ENCODE measurements at places on chromosomes 16 and 17. TPM values are rescaled to one million over a fixed set of nuclear protein-coding genes. Genes with fewer than 3 reads are reported as not detected.

- DNase-seq, result no peak
Observed at GRCh38 chr17:78134899-78135385, 4.4 kb downstream of the TMC8 start.

DNA sequence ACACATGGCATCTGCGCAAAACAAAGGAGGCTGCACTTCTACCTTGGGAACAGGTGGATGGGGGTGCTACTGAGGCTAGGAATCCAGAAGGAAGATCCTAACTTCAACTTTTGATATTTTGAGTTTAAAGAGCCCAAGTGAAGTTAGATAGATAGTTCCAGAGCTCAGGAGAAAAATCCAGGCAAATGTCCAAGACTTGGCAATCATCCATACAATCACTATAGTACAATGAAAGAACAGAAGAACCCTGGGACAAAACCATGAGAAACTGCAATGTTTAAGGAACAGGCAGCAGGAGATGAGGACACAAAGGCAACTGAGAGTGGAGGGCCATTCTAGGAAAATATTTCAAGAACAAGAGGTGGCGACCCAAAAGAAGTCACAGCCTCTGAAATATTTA is 12.4 kb downstream of the CDYL2 start:
- DNase-seq, result no peak

Gene CACNG1
- total RNA-seq, result 0.23 TPM

Gene OR3A3
- total RNA-seq, result not detected

DNA sequence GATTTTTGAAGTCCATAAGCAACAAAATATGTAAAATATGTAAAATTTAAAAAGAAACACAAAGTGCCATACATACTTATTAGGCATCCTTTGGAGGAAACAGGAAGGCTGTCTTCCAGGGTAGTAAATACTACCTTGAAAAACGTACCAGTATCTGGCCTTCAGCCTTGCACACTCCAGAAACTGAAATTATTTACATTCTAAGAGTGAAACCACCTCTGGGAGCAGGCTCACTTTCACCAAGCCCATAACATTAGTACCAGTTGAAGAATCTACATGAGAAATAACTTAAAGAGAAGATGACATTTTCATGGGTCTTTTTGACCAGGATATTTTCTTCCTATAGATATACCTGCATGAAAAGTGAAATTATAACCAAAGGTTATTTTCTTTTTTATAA is 6.4 kb downstream of the KRTAP9-1 start:
- no peak for DNase-seq

GRCh38 chr16:69188236-69188549 is 1.2 kb downstream of the SNTB2 start:
- DNase-seq, result no peak

GRCh38 chr16:57141822-57142631 is 43.8 kb downstream of the PSME3IP1 start:
- DNase-seq, result no peak

- DNase-seq, result no peak
Observed at GRCh38 chr17:41415411-41415810, 9.0 kb downstream of the KRT37 start.

- no peak for DNase-seq
Observed at GRCh38 chr16:84180519-84181140, 6.2 kb downstream of the TAF1C start.

DNA sequence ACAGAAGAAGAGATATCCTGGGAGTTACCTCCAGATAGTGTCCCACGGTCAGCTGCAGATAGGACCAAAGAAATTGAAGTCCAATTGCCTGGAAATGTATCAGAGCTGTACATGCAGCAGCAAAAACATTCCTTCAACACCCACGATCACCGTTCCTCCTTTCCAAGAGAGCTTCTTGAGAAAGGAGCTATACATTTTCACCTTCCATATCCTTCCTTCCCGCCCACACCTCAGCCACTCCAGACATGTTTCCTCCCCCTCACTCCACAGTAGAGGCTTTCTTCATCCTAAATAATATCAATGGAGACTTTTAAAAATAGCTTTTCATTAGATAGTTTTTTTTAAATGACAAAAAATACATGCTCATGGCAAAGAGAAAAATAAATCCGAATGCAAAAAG is 87.6 kb downstream of the HS3ST2 start:
- DNase-seq, result no peak

Gene PHF12
- total RNA-seq, result 60.3 TPM

DNA sequence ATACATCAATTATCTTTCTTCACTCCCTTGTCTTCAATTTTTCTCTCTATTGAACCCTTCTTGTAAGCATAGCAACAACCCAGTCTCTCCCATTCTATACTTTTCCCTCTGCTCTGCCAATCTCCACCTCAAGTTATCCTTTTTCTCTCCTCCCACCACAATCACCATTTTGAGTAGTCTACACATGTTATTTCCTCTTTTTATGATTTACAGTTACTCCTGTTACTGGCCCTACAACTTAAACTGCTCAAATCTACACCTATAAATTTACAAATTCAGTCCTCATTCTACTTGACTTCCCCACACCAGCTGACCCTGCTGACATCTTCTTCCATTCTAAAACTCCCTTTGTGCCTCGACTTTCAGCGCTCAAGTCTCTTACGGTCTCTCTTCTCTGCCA is 84.6 kb downstream of the SPAG9 start:
- no peak for DNase-seq

GRCh38 chr17:28812091-28812747 is 30.4 kb downstream of the FAM222B start:
- DNase-seq, result peak; percentile 98

GRCh38 chr16:25097276-25097975 is 14.1 kb upstream of the LCMT1 start:
- DNase-seq, result no peak

DNA sequence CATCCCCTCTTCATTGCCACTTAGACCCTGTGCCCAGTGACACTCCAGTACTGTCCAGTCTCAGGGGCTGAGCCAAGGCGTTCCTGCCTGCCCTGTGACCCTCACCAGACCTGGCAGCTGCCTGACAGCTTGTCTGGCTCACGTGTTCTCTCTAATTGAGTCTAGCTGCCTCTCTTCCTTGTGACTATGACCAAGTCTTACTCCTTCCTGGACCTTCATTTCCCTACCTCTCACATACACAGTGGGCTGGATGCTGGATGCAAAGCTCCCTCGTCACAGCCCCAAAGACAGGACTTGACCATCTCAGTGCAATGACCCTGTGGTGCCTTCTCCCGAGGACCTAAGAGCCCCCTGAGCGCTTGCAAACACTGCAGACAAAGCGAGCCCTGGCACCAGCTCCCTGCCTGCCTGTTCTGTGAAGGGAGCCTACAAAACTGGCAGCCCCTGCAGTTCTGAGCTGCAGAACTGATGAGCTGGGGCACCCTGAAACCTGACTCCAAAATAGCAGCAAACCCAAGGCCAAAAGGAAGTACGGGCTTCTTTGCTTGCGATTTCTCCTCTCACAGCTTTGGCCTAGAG is 1.7 kb downstream of the DEXI start:
- no peak for DNase-seq

Gene TNP2
- not detected for total RNA-seq

- DNase-seq, result peak; percentile 95
Observed at GRCh38 chr17:78359997-78360370, at the start of gene SOCS3. SOCS3 (minus strand) TSS chr17:78360077; CDS start chr17:78359095, 982 bp downstream.

DNA sequence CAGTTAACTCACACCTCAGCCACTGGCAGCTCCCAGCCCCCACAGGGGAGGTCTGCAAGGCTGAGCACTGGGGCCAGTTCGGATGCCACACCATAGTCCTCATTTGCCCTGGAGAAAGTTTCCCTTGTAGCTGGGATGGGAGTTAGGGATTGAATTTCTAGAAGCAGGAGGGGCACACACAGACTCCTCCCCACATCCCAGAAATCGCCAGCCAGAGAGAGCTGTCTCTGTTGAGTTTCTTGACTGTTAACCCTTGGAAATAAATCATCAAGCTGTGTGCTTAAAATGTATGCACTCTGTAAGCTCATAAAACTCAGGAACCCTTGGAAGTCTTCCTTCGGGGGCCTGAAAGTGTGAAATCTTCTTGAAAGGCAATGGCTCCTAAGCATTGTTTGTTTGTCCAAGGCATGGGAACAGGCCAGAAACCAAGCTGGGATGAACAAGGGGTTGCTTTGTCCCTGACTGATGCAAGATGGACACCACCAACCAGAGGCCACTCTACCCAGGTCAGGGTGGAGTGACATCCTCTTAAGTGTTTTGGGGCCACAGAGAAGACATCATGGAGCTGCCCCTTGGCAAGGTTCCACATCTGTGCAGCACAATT is 394 bp upstream of the PRM3 start:
- no peak for DNase-seq

DNA sequence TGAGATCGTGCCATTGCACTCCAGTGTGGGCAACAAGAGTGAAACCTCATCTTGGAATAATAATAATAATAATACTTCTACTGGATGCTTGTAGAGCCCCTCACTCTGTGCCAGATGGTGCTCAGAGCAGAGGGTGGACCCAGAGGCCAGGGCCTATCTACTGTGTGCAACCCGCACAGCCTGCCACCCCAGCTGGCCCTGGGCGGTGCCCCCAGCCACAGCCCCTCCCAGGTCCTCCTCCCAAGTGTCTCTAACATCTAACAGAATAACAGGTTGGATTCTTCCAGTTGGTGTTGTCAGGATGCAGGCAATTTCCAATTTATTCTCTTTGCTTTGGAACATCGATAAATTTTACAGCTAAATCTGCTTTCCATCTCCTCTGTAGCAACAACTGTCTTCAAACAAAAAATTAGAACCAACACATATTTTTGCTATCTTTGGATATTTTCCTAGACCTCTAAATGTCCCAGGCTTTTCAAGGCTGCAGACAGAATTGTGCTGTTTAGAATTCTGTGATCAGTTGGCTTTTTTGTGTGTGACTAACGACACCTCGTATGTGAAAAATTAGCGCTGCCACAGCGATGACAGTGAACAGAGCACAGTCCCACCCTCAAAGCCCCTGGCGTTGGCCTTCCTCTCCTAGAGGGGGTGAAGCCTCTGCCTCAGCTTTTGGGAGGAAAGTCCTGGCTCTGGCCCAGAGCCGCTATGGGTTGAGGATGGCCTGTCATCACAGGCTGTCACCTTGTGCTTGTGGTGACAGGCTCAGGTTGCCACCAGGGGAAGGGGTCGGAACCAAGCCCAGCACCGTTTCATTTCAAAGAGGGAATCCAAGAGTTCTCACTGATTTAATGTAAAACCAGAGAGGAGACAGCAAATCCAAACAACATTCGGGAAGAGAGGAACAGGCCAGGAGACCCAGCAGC is 7.6 kb upstream of the EVPL start:
- no peak for DNase-seq

Gene FOXO3B
- 21.3 TPM for total RNA-seq

DNA sequence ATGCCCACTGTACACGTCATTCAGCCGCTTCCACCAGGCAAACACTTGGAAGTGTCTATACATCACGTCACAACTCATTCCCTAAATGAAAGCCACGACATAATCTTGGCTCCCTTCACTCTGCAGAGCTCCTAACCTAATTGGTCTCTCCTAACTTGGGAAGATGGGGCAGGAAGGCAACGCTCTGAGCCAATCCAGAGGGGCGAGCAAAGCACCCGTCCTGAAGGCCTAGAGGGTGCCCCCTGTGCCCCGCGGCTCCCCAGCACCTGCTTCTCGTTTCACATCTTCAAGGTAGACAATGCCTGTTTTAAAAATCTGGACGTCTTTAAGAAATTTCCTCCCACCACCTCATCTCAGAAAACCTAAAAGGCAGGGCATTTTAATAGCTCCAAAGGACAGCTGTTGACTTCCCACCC is 1.0 kb downstream of the CSNK2A2 start:
- no peak for DNase-seq

Gene TSR3
- total RNA-seq, result 42.7 TPM

Gene DNAI2
- not detected for total RNA-seq

Gene C1QTNF8
- 0.20 TPM for total RNA-seq

GRCh38 chr17:7204828-7205461 is 14.7 kb downstream of the DLG4 start:
- DNase-seq, result peak; percentile 88

Gene DRC7
- 0.47 TPM for total RNA-seq

Gene ASGR2
- not detected for total RNA-seq

Gene KCNH4
- 0.18 TPM for total RNA-seq

Gene CTF1
- total RNA-seq, result 10.3 TPM

- no peak for DNase-seq
Observed at GRCh38 chr16:57725151-57725550, 10.4 kb upstream of the KATNB1 start.

GRCh38 chr17:49403514-49404289 is 11.0 kb downstream of the PHB1 start:
- no peak for DNase-seq

DNA sequence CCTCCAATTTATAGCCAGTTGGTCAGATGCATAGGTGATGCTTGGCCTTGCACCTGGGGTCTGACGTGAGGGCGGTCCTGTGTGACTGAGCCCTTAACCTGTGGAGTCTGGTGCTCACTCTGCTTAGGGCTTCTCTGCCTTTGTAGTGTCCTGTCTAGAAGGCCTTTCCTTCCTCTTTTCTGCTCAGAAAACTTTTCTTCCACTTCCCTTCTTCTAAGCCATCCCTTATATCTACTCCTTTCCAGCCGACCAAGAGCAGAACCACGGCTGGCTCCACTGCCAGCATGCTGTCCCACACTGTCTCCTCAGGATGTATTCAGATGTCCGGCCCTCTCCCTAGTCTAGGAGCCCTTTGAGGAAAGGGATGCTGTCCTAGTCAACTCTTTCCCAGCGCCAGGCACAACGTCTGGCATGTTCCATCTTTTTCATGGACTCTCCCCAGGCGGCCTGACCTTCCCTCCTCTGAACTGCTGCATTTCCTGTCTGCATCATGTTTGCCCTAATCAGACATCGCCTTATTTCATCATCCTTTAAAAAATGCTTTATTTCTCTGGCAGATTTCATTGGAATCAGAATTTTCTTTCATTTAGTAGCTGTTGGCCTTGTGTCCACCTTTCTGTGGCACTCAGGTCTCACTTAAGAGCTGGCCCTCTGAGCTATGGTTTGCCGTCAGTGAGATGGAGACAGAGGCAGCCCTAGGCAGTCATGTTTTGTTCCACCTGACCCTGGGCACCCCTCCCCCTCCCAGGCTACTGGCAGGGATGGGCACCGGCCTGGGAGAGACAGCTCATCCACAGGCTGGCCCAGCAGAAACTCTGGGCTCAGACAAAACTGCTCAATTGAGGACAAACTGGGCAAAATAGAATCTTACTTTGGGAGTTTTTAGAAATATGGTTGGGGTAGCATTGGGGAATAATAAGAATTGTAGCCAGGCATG is 15.5 kb upstream of the BRCA1 start:
- DNase-seq, result no peak

DNA sequence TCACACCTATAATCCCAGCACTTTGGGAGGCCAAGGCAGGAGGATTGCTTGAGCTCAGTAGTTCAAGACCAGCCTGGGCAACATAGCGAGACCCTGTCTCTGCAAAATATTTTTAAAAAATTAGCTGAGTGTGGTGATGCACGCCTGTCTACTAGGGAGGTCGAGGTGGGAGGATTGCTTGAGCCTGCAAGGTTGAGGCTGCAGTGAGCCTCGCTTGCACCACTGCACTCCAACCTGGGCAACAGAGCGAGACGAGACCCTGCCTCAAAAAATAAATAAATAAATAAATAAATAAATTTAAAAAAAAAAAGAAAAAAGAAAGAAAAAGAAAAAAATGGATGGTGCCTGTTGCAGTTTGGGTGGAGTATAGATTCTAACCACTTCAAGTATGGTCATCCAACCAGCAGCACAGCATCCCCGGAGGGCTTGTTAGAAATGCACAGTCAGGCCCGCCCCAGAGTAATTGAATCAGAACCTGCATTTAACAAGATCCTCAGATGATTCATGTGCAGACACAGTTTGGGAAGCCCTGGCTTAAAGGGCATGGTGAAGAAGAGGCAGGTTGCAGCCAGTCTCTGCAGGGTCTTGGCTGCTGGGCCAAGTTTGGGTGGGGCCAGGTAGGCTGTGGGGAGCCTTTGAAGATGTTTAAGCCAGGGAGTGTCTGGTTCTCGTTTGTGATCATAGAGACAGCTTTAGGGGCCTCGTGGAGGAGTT is 40.8 kb downstream of the MRC2 start:
- no peak for DNase-seq

All from mesothelial cell of epicardium (in vitro differentiated cells).